ENCODE measurements at places on chromosomes 6 and 20. TPM values are rescaled to one million over a fixed set of nuclear protein-coding genes. Genes with fewer than 3 reads are reported as not detected.

The SMAP1 gene
- 19.4 TPM for total RNA-seq

DNA sequence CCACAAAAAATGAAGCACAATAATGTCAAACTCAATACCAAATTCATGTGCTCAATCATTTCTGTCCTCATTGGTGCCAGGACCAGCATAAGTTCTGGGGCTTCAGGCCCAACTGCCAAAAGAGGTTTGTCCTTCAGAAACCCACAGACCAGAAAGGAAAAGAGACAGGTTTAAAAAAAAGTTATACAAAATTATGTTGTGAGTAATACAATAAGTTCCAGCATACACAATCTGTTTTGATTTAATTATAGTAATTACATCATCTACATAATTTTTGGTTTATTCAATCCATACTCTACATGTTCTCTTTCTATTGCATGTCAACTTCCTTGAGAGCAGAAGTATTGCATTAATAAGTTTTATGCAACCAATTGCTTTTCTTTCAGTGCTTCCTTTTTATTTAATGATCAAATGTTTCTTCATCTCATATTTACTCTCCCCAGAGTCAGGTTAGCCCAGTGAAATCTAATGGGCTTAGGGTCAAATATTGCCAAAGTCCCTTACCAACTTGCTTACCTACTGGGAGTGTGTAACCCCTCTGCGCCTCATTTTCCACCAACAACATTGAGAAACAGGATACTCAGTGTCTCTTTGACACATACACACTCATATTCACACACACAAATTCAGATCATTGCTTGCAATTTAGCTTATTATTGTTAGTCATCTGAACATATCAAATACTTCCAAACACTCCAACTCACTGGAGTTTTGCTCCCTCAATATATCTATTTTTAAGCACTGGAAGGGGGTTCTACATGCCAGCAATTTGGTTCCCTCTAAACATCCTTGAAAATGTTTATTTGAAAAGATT lies 424.4 kb upstream of the MARCKS start:
- H3K27ac ChIP-seq, result no peak overlapping the region
- H3K27me3 ChIP-seq, result no peaks in the 10 kb centered on the region
- no peak overlapping the region for H3K4me3 ChIP-seq

GRCh38 chr6:40671694-40672050 lies 84.5 kb upstream of the LRFN2 start:
- H3K4me3 ChIP-seq, result no peak overlapping the region
- H3K27ac ChIP-seq, result no peak overlapping the region
- H3K36me3 ChIP-seq, result no peaks in the 10 kb centered on the region
- DNase-seq, result no peak
- H3K4me1 ChIP-seq, result no peaks in the 10 kb centered on the region
- H3K27me3 ChIP-seq, result no peaks in the 10 kb centered on the region

DNA sequence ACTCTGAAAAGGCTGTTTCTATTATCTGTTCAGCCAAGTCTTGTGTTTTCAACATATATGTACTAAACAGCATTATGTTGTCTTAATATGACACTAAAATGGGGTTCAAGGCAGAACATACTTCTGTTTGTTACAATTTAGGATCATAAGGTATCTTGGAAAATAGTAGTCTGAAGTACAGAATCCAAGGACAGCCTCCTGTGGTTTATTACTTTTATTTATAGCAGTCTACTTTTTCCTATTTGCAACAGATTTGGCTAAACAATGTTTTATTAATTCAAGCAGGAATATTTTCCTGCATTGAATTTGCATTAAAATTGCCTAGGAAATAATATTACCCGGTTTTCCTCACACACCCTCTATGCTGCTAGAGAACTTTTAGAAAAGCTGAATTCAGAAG lies 67.7 kb downstream of the PLEKHG1 start:
- no peaks in the 10 kb centered on the region for H3K36me3 ChIP-seq
- no peaks in the 10 kb centered on the region for H3K27me3 ChIP-seq
- no peak overlapping the region for H3K4me3 ChIP-seq
- peak; percentile 76 for DNase-seq
- H3K4me1 ChIP-seq, result peaks cover 15% of the 10 kb centered on the region
- H3K27ac ChIP-seq, result peak overlapping the region; percentile 92

The DAAM2 gene
- 25.8 TPM for total RNA-seq

- no peak overlapping the region for H3K27ac ChIP-seq
- DNase-seq, result no peak
- no peaks in the 10 kb centered on the region for H3K36me3 ChIP-seq
- H3K4me3 ChIP-seq, result no peak overlapping the region
- H3K27me3 ChIP-seq, result no peaks in the 10 kb centered on the region
These were observed 22.1 kb downstream of the BACH2 start for GRCh38 chr6:90274451-90275030.

The COL9A1 gene
- total RNA-seq, result 4.9 TPM

The TCF15 gene
- total RNA-seq, result 5.9 TPM

The ACTL10 gene
- total RNA-seq, result 0.49 TPM

DNA sequence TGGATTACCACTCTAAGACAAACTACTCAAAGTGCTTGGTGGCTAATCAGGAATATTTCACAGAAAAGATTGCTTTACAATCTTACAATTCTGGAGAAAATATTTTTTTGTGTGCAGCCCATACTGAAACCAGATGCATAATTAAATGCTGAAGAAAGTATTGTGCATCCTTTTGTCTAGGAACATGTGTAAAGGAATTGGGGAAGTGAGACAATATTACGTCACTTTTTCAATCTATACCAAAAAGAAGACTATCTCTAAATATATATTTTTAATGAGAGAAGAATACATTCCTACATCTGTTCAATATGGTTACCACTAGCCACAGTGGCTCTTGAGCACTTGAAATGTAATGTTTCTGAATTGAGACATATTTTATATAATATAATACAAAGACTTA lies 992.5 kb upstream of the ADGRB3 start:
- no peaks in the 10 kb centered on the region for H3K4me1 ChIP-seq
- no peaks in the 10 kb centered on the region for H3K27me3 ChIP-seq
- DNase-seq, result no peak

The LRP11 gene
- 16.0 TPM for total RNA-seq

The LHFPL5 gene
- not detected for total RNA-seq

DNA sequence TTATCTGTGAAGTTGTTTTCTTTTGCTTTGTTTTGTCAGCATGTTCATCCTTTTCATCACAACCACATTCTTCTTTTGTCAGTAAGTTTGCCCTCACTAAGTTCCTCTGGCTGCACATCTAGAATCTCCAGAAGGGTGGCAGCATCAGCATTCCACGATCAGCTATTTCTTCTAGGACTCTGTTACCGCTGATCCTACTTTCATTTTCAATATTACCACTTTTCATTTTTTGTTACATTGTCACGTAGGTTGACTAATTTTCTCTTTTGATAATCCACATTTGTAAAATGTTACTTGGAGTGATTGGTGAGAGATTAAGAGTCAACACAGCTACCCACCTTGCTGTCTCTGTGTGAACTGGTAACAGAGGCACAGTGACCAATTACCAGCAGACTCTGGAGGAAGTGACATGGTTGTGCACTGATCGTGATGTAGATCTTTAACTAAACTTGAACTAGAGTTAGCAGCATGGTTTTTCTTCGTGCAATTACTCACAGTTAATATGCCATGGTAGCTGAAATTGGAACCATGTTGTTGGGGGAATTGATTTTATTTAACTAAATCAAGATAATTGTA lies 307.9 kb upstream of the SLC35B3 start:
- H3K36me3 ChIP-seq, result no peaks in the 10 kb centered on the region
- no peaks in the 10 kb centered on the region for H3K27me3 ChIP-seq
- DNase-seq, result no peak
- no peak overlapping the region for H3K27ac ChIP-seq
- no peaks in the 10 kb centered on the region for H3K4me1 ChIP-seq
- no peak overlapping the region for H3K4me3 ChIP-seq

The PRSS35 gene
- 102 TPM for total RNA-seq

GRCh38 chr6:111711476-111711875 lies 105.8 kb upstream of the TRAF3IP2 start:
- peaks cover 53% of the 10 kb centered on the region for H3K36me3 ChIP-seq
- DNase-seq, result peak; percentile 80
- H3K4me1 ChIP-seq, result peaks cover 43% of the 10 kb centered on the region
- H3K27ac ChIP-seq, result peak overlapping the region; percentile 81
- H3K27me3 ChIP-seq, result no peaks in the 10 kb centered on the region

DNA sequence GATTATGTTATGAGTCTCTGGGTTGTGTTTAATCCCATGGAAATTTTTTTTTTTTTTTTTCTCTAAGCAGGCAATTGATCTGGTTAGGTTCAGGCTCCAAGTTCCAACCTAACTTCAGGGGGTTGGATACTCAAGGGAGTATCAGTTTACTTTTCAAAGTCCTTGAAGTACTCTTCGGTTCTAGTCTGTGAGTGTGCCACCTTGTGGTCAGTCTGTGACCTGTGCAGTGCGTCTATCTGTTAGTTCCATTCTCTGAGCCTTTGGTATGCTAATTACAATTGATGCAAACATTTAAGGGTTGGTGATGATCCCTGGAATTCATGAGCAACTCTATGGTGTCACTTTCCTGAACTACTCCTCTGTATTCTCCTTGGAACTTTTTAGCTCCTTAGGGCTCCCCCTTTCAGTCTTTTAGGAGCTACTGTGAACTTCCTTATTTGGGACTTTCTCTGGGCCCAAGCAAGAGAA lies 342.0 kb downstream of the SOX4 start:
- H3K36me3 ChIP-seq, result no peaks in the 10 kb centered on the region
- H3K27ac ChIP-seq, result no peak overlapping the region
- H3K27me3 ChIP-seq, result no peaks in the 10 kb centered on the region
- no peak for DNase-seq
- H3K4me1 ChIP-seq, result no peaks in the 10 kb centered on the region
- no peak overlapping the region for H3K4me3 ChIP-seq

GRCh38 chr20:6663104-6663503 lies 104.4 kb upstream of the BMP2 start:
- no peak overlapping the region for H3K27ac ChIP-seq
- DNase-seq, result no peak
- H3K36me3 ChIP-seq, result no peaks in the 10 kb centered on the region
- H3K4me3 ChIP-seq, result no peak overlapping the region
- no peaks in the 10 kb centered on the region for H3K27me3 ChIP-seq

The LY6G5C gene
- total RNA-seq, result 0.80 TPM

DNA sequence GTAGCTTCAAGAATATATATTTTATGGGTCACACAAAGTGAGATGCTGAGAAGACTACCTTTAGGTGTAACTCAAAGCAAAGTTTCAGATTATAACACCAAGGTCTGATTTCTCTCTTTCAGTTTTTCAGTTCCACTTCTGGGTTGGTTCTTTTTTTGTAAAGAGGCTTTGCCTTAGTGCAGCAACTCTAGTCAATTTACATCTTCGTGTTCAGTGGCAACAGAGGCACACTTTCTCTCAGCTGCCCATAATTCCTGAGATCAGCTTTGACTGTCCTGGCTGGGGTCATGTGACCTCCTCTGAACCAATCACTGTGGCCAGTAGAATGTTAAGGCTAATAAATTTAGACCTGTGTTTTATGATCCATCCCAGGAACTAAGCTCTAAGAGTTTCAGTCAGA lies 120.2 kb downstream of the TINAG start:
- DNase-seq, result no peak
- H3K4me1 ChIP-seq, result no peaks in the 10 kb centered on the region
- H3K27me3 ChIP-seq, result no peaks in the 10 kb centered on the region
- no peak overlapping the region for H3K27ac ChIP-seq

DNA sequence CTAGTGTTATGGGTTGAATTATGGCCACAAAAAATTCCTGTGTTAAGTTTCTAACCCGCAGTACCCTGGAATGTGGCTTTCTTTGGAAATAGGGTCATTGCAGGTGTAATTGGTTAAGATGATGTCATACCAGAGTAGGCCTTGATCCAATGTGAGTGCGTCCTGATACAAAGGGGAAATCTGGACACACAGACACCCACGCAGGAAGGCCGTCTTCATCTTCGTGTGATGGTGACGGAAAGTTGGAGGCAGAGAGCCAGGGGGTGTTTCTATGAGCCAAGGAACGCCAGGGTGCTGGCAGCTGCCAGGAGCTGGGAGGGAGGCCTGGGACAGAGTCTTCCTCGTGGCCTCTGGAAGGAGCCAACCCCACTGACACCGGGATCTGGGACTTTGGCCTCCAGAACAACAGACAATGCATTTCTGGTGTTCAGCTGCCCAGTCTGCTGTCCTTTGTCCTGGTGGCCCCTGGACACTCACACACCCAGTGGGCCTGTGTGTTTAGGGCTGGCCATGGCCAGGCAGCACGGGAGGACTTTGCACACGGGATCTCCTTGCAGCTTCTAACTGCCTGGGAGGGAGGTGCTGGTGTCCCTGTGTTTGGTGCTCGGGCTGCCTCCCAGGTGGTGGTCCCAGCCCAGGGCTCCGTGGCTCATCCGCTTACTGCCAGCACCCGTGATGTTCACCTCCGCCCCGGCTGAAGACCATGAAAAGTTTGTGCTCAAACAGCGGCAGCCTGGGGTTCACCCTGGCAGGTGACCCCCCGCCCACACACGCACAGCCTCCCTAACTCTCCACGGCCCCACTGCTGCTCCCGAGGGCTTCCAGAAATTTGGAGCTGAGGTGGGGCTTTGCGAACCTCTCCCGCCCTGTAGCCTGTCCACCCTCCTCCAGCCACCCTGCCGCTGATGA lies 53.4 kb upstream of the GATA5 start:
- peaks cover 56% of the 10 kb centered on the region for H3K4me1 ChIP-seq
- H3K27ac ChIP-seq, result peak overlapping the region; percentile 18
- H3K27me3 ChIP-seq, result peaks cover 20% of the 10 kb centered on the region
- H3K4me3 ChIP-seq, result no peak overlapping the region
- no peaks in the 10 kb centered on the region for H3K36me3 ChIP-seq
- DNase-seq, result no peak

GRCh38 chr20:49690899-49691620 lies 22.6 kb downstream of the B4GALT5 start:
- DNase-seq, result no peak
- H3K4me3 ChIP-seq, result no peak overlapping the region
- H3K27me3 ChIP-seq, result no peaks in the 10 kb centered on the region
- H3K27ac ChIP-seq, result no peak overlapping the region
- H3K4me1 ChIP-seq, result peaks cover 6% of the 10 kb centered on the region

DNA sequence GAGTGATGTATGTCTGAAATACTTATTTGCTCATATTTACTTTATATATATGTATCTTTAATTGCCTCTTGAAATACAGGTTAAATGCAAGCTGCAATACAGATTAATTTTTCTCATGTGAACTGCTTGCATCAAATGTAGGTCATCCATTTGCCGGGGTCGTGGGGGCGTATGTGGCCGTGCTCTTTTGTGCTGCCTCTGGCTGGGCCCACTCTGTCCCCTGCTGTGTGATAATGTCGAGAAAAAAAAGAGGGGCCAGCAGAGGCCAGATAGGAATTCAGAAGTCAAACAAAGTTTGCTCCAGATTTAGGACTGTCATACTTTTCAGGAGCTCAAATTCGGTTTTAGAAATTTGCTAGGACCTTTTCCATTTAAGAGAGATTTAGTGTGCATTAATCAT lies 459.6 kb upstream of the SOX4 start:
- DNase-seq, result no peak
- H3K27ac ChIP-seq, result no peak overlapping the region
- H3K27me3 ChIP-seq, result no peaks in the 10 kb centered on the region
- H3K4me3 ChIP-seq, result no peak overlapping the region
- peaks cover 10% of the 10 kb centered on the region for H3K4me1 ChIP-seq

DNA sequence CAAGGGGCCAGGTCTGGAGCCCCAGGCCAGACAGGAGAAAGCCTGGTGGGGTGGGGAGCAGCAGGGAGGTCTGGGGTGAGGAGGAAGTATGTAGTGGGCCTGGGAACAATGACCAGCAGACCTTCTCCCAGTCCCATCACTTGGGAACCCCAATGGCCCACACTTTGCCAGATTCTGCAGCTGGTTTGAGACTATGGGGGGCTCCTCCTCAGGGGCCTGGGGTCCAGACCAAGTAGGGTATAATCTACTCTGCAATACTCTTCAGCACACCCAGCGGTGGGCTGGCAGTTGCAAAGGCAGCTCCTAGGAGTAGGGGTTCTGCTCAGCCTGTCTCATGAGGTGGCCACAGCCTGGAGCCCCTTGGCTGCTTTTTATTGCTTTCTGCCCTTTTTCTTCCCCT lies 52.8 kb downstream of the NPEPL1 start:
- no peak overlapping the region for H3K4me3 ChIP-seq
- DNase-seq, result no peak
- H3K4me1 ChIP-seq, result peaks cover 31% of the 10 kb centered on the region
- no peaks in the 10 kb centered on the region for H3K36me3 ChIP-seq

All from muscle of leg (tissue), 16 donors.